ENCODE measurements at places on chromosomes 3 and 15. TPM values are rescaled to one million over a fixed set of nuclear protein-coding genes. Genes with fewer than 3 reads are reported as not detected.

The RAB8B gene
- 79.7 TPM for polyA plus RNA-seq

The C2CD4A gene
- not detected for polyA plus RNA-seq

DNA sequence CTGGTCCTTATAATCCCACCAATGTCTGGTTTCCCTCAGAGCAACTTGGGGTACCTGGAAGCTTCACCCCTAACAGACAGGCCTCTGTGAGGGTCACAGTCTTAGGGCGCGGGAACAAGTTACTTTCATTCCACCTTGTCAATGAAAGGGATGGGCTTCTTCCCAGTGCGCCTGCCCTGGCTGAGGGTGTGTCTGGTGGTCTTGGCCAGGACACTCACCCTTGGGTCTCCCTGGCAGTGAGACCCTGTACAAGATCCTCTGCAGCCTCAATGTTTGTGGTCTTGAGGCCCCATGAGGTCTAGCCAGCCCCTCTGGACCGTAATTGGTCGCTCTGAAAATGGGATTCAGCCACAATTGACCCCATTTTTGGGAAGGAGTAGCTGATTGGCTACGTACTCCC lies 40.2 kb downstream of the SMAD6 start:
- peaks cover 1% of the 10 kb centered on the region for H3K27me3 ChIP-seq
- H3K4me3 ChIP-seq: no peak overlapping the region
- no peak overlapping the region for H3K27ac ChIP-seq
- DNase-seq: no peak
- H3K4me1 ChIP-seq: no peaks in the 10 kb centered on the region

The MRPS25 gene
- 11.0 TPM for polyA plus RNA-seq

The SLC24A5 gene
- polyA plus RNA-seq: not detected

The LMOD3 gene
- 0.08 TPM for polyA plus RNA-seq

- no peaks in the 10 kb centered on the region for H3K4me1 ChIP-seq
- H3K4me3 ChIP-seq: no peak overlapping the region
- no peaks in the 10 kb centered on the region for H3K36me3 ChIP-seq
- H3K27me3 ChIP-seq: peaks cover 2% of the 10 kb centered on the region
- DNase-seq: no peak
Observed at GRCh38 chr3:154184582-154184981, 63.4 kb downstream of the ARHGEF26 start.

The ZNF619 gene
- polyA plus RNA-seq: 1.8 TPM

The GOLGA6L10 gene
- polyA plus RNA-seq: 0.21 TPM

- DNase-seq: no peak
- H3K4me1 ChIP-seq: no peaks in the 10 kb centered on the region
- H3K27ac ChIP-seq: no peak overlapping the region
- H3K27me3 ChIP-seq: no peaks in the 10 kb centered on the region
Observed at GRCh38 chr3:144104186-144104585, 132.6 kb downstream of the DIPK2A start.

DNA sequence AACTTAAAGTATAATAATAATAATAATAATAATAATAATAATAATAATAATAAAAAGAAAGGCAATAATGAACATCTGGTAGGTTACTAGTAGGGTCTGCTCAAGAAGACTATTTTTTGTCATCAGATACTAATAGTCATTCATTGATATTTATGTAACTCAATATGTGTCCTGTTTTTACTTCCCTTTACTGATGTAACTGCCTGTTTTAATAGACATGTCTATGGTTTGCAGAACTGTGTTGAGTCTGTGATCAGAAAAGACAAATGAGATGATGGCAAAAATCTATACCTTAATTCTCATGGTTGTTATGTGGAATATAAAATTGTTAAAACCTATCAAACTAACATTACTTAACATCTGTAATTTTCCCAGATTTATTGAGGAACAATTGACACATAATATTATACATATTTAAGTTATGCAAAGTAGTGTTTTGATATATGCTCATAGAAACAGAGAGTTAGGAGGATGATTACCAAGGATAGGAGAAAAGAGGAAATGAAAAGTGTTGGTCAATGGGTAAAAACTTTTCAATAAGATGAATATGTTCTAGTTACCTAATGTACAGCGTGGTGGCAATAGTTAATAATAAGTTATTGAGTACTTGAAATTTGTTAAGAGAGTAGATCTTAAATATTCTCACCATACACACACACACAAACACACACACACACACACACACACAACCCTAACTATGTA lies 699.4 kb downstream of the ZPLD1 start:
- H3K27ac ChIP-seq: no peak overlapping the region
- no peaks in the 10 kb centered on the region for H3K36me3 ChIP-seq
- peaks cover 2% of the 10 kb centered on the region for H3K27me3 ChIP-seq

The A4GNT gene
- not detected for polyA plus RNA-seq

DNA sequence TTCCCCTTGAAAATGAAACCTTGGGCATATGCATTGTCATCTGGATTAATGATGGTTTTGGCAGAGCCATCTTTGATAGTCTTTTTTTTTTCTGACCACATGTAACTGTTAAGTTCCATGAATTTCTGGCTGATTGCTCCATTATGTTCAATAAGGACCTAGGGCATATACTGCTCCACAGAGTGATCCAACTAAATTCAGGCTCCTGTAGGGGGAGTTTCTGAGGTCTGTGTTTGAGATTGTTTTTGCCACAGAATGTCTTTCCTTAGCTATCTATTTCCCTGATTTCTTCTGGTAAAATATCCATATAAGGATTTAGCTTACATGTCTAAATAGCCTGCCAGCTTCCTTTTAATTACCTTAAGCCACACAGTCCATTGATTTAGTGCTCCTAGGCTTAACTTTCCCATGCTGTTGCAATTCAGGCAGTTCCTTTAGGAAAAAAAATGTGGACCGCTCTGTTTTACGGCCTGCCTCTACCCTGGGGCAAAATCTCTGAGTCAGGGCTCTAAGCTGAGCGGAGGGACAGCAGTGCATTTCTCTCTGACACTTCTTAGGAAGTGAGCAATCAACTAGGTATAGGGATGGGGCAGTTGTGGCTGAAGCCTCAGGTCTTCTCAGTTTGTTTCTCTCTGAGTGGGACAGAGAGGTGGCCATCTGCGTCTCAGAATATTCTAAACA lies 796.2 kb downstream of the NR2F2 start:
- no peak for DNase-seq
- peaks cover 3% of the 10 kb centered on the region for H3K27me3 ChIP-seq
- H3K36me3 ChIP-seq: no peaks in the 10 kb centered on the region
- no peaks in the 10 kb centered on the region for H3K4me1 ChIP-seq
- no peak overlapping the region for H3K27ac ChIP-seq

DNA sequence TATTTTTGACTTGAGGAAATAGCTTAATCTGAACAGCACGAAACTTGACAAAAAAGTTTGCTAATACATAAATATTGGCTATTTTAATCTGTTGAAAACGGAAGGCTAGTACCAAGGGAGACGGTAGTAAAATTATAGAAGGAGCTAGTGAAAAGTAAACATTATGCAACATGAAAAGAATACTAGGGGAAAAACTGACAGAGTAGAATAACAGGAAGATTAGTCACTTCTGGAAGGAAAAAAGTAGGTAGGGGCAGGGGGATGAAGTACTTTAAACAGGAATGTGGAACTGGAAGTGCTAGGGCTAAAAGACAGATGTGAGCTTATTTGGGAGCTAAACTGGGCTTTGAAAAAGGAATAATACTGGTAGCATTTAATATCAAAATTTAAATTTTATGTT lies 60.1 kb downstream of the MBNL1 start:
- peak overlapping the region; percentile 42 for H3K27ac ChIP-seq
- DNase-seq: no peak
- no peaks in the 10 kb centered on the region for H3K36me3 ChIP-seq
- H3K4me3 ChIP-seq: peak overlapping the region; percentile 20
- H3K4me1 ChIP-seq: peaks cover 97% of the 10 kb centered on the region

DNA sequence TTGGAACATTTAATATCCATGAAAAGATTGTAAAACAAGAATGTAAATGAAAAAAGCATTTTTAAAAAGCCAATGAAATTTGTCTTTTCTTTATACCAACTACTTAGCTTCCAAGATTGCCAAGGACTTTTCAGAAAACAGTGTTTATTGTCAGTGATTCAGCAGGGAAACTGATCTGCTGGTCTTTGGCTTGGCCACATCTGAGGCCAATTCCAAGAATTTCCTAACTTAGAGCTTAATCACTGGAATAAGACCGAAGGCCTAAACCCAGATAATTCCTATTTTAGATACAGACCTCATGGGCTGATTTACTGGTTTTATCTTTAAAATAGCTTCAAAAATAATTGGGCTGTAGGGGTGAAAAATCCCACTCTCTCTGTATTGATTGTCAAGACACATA lies 260.5 kb upstream of the RORA start:
- H3K36me3 ChIP-seq: no peaks in the 10 kb centered on the region
- no peak overlapping the region for H3K27ac ChIP-seq
- no peaks in the 10 kb centered on the region for H3K4me1 ChIP-seq

DNA sequence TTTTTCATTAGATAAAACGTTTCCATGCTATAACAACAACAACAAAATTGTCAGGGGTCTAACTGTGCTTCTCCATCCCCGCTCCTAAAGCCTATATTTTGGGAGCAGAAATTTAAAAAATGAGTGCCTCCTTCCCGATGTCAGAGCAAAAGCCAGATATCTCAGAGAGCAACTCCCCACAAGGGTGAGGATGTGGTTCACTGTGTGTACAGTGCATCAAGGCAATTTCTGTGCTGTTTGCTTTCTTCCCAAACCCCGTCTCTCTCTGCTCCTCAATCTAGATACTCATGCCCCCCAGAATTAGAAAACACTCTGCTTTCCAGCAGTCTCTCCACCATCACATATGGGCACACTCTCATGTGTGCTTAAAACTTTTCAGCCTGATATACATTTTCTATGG lies 76.7 kb upstream of the MBNL1 start:
- no peaks in the 10 kb centered on the region for H3K36me3 ChIP-seq
- peak overlapping the region; percentile 90 for H3K4me3 ChIP-seq
- no peak for DNase-seq

The SKOR1 gene
- polyA plus RNA-seq: not detected

- no peaks in the 10 kb centered on the region for H3K4me1 ChIP-seq
- no peaks in the 10 kb centered on the region for H3K36me3 ChIP-seq
- no peak for DNase-seq
- no peak overlapping the region for H3K27ac ChIP-seq
Observed at GRCh38 chr3:116265976-116266584, 179.2 kb downstream of the LSAMP start.

DNA sequence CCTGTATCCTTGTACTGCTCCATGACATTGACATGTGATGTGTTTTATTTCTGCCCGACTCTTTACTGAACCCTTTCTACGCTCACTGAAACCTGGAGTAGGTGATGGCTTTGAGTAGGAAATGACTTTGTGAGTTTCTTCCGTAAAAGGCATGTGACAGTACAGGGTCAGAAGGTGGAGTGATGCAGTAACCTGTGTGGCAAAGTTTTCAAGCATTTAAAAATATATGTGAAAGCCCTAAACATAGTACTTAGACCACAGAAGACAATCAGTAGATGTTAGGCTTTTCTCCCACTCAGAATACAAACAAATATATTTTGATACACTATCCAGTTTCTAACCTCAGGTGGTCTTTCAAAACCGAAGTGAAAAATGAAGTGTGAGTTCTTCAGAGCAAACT lies 31.3 kb upstream of the SACM1L start:
- no peak for DNase-seq
- H3K36me3 ChIP-seq: no peaks in the 10 kb centered on the region
- H3K4me3 ChIP-seq: no peak overlapping the region
- no peaks in the 10 kb centered on the region for H3K27me3 ChIP-seq
- no peak overlapping the region for H3K27ac ChIP-seq
- H3K4me1 ChIP-seq: peaks cover 20% of the 10 kb centered on the region

The GCNT3 gene
- polyA plus RNA-seq: not detected

- peak overlapping the region; percentile 92 for H3K27ac ChIP-seq
- peaks cover 6% of the 10 kb centered on the region for H3K36me3 ChIP-seq
- H3K4me3 ChIP-seq: peak overlapping the region; percentile 14
- peaks cover 10% of the 10 kb centered on the region for H3K27me3 ChIP-seq
Observed at GRCh38 chr15:77009646-77010311, 14.9 kb downstream of the PSTPIP1 start.

The SLC22A14 gene
- not detected for polyA plus RNA-seq

The CYP8B1 gene
- polyA plus RNA-seq: not detected

The CLDN16 gene
- not detected for polyA plus RNA-seq

The RLBP1 gene
- 0.35 TPM for polyA plus RNA-seq

- H3K27ac ChIP-seq: no peak overlapping the region
- H3K4me3 ChIP-seq: no peak overlapping the region
- DNase-seq: no peak
- no peaks in the 10 kb centered on the region for H3K36me3 ChIP-seq
- no peaks in the 10 kb centered on the region for H3K4me1 ChIP-seq
- no peaks in the 10 kb centered on the region for H3K27me3 ChIP-seq
Observed at GRCh38 chr15:46365572-46365971, 730.7 kb downstream of the SQOR start.

The KCNMB3 gene
- polyA plus RNA-seq: not detected

GRCh38 chr15:57867970-57868798 lies 161.7 kb downstream of the POLR2M start:
- DNase-seq: peak; percentile 70
- peak overlapping the region; percentile 82 for H3K4me3 ChIP-seq
- peaks cover 40% of the 10 kb centered on the region for H3K27me3 ChIP-seq
- H3K27ac ChIP-seq: no peak overlapping the region
- no peaks in the 10 kb centered on the region for H3K36me3 ChIP-seq

The KBTBD13 gene
- polyA plus RNA-seq: not detected

- no peak for DNase-seq
- peaks cover 11% of the 10 kb centered on the region for H3K27me3 ChIP-seq
- peak overlapping the region; percentile 70 for H3K4me3 ChIP-seq
- peaks cover 88% of the 10 kb centered on the region for H3K4me1 ChIP-seq
Observed at GRCh38 chr15:78878356-78878755, 5.7 kb downstream of the MORF4L1 start.

DNA sequence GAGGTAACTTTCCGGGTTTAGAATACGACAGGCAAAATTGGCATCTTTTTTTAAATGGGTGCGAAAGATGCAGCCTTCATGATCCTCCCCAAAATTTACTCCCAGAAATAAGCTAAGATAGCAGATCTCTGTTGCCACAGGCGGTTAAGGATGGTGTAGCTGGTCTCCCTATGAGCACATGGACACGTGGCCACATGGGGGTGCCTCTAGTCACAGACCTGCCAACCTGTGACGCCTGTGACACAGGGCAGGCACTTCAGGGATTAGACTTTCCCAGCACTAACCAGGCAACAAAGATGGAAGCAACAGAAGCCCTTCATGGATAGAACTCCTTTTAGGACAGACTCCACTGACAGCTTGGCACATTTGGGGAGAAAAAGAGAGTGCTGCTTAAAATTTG lies 320.3 kb downstream of the THSD4 start:
- H3K27ac ChIP-seq: no peak overlapping the region
- H3K36me3 ChIP-seq: no peaks in the 10 kb centered on the region
- no peaks in the 10 kb centered on the region for H3K4me1 ChIP-seq
- DNase-seq: no peak
- no peak overlapping the region for H3K4me3 ChIP-seq

The WWTR1 gene
- not detected for polyA plus RNA-seq

GRCh38 chr15:80163217-80163616 lies 10.4 kb downstream of the FAH start:
- peaks cover 1% of the 10 kb centered on the region for H3K27me3 ChIP-seq
- peaks cover 23% of the 10 kb centered on the region for H3K4me1 ChIP-seq
- H3K27ac ChIP-seq: no peak overlapping the region
- no peak for DNase-seq
- no peak overlapping the region for H3K4me3 ChIP-seq

The TEX9 gene
- polyA plus RNA-seq: not detected

The KNL1 gene
- polyA plus RNA-seq: 0.38 TPM

Data from immature natural killer cell (primary cell).